ENCODE measurements at places on chromosomes 11 and 22.

DNA sequence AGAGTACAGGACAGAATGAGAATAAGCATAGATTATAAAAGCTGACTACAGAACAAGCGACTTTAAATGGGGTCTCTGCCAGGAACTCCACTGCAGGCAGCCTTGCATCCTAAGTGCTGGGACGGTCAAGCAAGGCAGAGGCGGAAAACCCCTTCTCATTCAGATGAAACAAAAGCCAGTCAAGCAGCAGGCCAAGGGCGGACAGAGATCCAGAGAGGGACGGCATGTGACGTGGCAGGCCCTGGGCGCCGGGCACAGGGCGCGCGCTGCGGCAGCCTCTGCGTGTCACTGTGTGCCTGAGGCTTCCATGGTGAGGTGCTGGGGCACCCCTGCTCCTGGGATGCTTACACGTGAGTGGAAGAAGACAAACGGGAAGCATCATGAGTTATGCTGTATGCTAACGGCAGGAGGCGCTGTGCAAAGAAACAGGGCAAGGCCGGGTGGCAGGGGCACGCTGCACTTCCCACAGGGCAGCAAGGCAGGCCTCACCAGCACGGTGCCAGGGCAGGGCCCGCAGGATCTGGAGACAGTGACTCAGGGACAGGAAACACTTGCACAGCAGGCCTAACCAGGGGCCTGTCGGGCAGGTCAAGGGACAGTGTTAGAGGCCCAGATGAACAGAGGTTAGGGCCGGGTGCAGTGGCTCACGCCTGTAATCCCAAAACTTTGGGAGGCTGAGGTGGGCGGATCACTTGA lies 6.2 kb downstream of the TOLLIP start:
- DNase-seq: no peak

DNA sequence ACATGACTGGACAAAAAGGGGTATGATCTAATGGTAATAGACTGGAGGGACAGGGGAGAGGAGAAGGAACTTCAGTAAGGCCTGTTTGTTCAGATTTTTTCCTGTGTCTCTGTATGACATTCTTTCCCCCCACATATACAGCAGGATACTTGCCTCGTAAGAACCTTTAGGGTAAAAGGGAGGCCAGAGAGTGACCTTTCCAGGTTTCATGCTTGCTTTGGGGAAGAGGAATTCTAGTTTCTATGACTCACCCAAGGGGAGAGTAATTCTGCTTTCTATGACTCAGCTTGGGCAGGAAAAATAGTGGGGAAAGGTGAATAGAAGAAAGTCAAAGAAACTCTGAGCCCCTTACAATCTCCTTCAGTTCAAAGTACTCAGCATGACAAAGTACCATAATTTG lies 457.0 kb downstream of the DLG2 start:
- DNase-seq: no peak

GRCh38 chr11:108628812-108629211 lies 35.2 kb upstream of the EXPH5 start:
- no peak for DNase-seq

- no peak for DNase-seq
Observed at GRCh38 chr11:123245567-123245966, 50.5 kb upstream of the CLMP start.

DNA sequence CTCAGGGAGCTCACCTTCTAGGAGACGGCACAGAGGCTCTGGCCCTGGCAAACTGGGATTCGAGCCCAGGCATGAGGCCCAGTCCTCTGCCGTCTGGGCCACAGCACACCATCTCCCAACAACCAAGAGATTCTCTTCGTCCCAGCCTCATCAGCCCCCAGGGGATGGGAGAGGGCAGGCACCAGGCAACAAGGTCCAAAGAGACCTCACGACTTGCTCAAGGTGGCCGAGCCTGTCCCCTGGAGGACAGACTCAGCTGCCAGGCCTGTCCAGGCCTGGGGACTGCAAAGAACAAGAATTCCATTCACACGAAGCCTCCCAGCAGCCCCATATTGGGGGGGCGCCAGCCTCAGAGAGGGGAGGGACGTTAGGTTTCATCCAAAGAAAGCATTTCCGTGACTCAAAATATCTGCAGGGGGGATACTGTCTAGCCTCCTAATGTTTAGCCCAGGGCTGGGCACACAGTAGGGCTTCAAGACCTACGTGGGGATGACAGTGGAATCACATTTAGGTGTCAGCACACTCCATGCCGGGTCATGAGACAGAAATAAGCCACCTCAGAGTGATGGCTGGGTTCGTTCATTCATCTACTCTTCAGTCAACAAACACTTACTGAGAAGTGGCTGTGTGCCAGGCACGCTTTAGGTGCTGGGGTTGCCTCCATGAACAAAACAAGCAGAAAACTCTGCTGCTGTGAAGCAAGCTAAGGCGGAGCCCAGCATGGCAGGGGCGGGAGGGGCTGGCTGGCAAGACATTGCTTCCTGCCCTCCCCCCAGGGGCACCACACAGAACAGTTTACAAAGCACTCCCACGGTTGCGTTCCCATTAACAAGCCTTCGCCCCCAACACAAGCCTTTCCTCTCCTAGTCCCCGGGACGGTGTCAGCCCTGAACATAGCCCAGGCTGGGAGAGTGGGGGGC lies 1.2 kb downstream of the CARNS1 start:
- peak; percentile 59 for DNase-seq

DNA sequence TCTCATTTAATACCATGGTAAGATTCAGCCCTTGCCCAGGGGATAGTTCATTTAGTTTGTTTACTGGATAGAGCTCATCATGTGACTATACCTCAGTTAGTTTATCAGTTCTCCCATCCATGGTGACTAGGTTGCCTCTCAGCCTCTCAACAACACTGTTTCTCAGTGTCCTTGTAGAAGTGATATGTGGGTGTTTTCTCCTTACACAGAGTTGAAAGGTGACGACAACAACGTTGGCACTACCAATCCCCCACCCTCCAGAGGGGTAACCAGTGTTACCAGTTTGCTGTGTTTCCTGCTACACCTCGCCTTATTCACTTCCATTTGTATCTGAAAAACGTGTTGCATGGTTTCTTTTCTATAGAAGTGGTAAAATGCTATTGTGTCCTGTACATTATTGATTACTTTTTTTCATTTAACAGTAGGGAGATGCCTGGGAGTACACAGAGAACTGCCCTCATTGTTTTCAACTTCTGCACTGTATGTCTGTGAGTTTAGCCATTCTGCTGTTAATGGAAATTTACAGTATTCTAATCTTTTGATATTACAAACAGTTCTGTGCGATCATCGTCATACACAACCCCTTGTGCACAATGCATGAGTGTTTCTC lies 11.6 kb downstream of the NEAT1 start:
- no peak for DNase-seq

GRCh38 chr11:18749681-18750319 lies 23.8 kb upstream of the IGSF22 start:
- DNase-seq: no peak

DNA sequence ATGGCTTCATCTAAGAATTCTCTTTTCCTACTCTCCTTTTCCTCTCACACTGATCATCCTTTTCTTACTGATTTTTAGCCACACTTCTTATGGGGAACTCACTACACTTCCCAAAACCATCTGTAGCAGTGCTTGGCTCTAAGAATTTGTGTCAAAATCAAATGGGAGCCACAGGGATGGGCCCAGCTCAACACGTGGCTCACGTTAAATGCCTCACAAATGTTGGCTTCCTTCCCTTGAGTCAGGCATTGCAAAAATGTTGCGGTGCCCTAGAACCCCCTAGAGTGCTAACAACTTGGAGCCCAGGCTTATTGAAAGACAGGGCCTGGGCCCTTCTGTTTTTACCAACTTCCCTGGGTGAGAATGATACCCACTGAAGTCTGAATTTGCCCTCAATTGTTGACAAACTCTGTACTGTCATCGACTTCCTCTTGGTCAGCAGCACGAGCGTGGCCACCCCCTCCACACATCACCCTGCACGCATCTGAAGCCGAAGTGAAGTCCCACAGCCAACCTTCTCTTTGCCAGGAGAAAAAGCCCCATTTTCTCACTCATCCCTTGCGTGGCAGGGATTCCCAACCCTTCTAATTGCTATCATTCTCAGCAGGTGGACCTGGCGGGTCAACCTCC lies 69.7 kb downstream of the ELFN2 start:
- DNase-seq: no peak

DNA sequence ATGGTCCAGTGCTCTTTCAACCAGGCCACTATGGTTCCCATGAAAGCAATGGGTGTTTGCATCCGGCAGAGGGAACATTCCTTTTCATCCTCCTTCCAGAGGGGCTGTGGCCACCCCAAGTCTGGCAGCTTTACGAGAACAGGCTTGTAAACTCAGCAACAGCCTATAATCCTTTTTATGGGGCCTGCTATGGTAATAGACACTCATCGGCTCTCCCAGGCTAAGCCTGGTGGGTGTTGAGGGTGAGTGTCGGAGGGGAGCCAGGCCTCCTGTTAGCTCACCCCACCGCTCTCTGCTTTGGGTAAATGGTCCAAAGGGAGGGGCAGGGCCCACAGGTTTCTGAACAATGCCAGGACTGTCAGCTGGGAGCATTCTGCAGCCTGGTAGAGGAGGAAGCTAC lies 111.6 kb upstream of the CD82 start:
- DNase-seq: no peak

- DNase-seq: no peak
Observed at GRCh38 chr11:79189055-79189454, 251.8 kb downstream of the TENM4 start.

DNA sequence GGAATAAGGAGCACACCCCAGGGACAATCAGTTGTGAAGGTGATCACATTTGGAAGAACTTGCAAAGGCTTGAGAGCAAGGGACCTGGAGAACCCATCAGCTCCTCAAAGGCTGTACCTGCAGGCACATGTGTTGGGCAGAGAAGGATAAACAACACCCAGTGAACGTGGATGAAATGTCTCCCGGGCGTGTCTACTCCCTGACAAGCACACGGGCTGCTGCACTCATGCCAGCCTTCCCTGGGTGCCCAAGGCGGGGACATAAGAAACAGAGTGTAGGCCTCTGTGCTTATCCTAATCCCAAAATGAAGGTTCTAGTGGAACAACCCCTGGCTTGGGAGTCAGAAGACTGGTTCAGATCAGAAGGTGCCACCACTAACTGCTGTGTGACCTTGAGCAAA lies 46.7 kb downstream of the DSCAML1 start:
- no peak for DNase-seq

GRCh38 chr22:24510637-24511625 lies 15.8 kb downstream of the UPB1 start:
- no peak for DNase-seq

DNA sequence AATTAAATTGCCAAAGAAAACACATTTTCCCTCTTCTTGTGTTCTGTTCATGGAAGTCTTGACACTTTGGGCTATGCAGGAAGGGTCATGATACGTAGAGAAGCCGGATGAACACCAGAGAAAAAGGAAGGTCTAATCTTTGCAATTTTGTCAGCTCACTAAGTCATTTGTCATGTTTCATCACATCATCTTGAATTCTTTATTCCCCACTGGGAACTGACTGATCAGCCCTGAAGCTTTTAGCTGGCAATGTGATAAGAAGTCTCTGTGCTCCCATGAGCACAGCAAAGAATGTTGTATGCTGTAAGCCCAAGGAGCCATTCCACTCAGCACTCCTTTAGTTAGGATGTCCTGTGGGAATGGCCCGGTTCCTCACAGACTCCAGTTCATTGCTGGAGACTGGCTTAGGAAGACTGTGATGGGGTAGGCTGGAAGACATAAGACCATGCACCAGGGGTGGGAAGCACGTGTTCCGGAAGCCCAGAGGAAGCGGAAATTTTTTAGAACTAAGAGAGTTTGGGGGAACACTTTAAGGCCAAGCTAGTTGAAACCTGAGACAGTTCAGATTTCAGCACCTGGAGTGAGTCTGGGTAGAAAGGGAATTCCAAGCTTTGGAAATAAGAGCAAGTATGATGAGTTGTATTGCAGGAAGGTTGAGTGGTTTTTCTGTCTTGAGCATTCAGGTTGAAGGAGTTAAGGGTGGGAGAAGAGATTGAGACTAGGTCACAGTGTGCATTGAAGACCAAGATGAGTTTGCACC lies 306.7 kb upstream of the MTNR1B start:
- no peak for DNase-seq

DNA sequence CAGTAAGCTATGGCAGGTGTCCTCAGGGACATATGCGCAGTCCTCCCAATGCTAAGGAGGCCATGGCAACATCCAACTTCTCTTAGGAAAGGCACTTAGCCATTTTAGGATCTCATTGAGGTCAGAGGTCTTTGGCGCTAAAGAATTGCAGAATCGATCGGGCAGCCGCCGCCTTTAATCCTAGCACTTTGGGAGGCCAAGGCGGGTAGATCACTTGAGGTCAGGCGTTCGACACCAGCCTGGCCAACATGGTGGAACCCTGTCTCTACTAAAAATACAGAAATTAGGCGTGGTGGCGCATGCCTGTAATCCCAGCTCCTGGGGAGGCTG lies 1.2 kb upstream of the CHID1 start:
- DNase-seq: no peak

GRCh38 chr11:74791333-74792100 lies 42.9 kb downstream of the RNF169 start:
- DNase-seq: no peak

- no peak for DNase-seq
Observed at GRCh38 chr11:77201991-77202841, 74.2 kb downstream of the MYO7A start.

- DNase-seq: no peak
Observed at GRCh38 chr11:15073361-15074205, at the start of gene CALCB. Gene CALCB (plus strand): TSS chr11:15073593. CDS start chr11:15074719, 1,126 bp downstream.

DNA sequence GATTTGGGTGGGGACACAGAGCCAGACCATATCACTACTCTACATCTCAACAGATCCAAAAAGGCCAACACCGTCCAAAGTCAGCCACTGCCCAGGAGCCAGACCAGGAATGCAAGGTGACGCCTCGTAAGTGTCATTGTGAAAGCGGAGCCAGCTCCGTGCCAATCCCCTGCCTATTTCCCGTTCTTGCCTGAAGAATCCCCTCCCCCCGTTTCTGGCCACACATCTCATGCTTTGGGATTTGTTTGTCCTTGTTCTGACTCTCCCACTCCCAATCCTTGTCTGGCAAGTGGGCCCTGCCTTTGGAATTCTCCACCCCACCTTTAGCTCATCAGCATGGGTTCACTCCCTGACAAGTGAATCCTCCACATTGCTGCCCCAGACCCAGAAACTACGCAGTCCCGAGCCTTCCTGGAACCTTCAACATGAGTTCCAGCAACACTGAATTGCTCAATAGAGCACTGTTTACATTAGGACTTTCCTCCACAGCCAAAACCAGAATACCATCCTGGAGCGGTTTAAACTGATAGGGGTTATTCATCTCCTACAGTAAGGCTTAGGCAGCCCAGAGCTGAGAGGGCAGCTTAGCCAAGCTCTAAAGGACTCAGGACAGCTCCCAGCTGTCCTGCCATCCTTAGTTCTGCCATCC lies 6.0 kb upstream of the SLC35C1 start:
- no peak for DNase-seq
